ENCODE measurements at places on chromosomes 5 and 9. TPM values are rescaled to one million over a fixed set of nuclear protein-coding genes. Genes with fewer than 3 reads are reported as not detected.

DNA sequence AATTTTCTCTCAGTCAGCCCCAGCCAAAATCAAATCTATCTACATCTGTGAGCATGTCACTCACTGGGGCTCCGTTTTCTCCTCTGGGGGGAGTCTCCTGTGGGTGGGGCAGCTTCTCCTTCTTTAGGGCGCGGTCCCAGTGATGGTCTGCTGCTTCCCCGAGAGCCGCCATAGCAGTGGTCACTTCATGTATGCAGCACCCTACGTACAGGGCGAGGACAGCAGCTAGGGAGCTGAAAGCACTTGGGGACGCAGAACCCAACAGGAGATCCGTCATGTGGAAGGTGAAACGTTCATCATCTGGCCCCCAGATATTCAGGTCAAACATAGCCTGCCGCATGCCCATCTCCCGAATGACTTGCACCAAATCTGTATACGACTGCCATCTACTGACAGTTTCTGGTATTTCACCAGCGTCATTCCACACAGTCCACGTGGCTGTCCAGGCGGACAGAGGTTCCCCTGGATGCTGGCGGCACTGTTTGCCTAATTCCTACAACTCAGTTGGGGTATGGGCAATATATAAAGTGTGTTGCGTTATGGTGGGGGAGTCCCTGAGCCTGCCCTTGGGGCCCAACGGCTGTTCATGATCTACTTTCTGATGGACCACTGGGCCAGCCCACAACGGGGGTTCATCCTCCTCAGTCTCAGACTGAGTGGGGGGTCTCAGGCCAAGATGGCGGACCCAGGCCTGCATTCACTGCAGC, 795.0 kb downstream of the EFNA5 start:
- DNase-seq, result no peak

DNA sequence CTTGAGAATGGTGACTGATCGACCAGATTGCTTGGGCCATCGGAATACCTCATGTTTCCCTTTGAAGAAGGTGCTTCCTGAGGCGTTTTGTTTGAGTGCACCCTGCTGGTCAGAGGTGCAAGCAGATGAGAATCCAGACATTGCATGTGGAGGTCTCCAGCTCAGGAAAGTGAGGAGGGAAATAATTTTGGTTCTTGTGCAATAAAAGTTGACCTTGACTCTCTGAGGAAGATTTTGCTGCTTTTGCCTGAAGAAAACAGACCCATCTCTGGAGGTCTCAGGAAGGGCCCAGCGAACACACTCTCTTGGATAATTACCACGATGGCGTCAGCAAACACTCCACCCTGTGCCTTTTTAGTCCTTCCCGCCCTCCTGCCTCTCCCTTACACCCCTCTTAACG, 69.7 kb downstream of the GRAMD2B start:
- DNase-seq, result peak; percentile 58

DNA sequence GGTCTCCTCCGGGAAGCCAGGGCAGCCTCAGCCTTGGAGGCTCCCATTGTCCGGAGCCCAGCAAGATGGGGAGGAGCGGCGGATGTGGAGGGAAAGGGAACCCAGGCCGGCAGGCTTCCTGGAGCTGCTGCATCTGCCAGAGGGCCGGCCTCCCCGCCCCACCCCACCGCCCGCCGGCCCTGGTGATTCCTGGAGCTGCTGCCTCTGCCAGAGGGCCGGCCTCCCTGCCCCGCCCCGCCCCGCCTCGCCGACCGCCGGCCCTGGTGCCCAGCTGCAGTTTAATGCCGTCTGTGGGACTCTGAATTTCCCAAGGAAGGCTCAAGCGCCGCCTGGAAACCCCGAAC, 31.6 kb downstream of the EXD3 start:
- no peak for DNase-seq

DNA sequence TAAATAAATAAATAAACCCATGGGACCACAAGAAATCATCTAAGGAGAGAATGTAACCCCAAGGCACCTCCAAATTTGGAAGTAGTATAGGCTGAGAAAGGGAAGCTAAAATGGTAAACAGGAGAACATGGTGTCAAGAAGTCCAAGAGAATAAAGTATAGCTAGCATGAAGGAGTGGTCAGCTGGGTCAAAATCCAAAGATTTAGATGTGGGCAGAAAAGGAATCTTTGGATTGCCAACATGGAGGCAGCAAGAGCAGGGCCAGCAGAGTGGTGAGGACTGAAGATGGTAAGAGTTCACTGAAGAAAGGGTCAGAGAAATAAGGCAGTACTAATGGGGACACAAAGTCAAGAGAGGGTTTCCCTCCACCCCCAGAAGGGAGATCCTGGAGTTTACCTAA, 53.0 kb downstream of the TSSK1B start:
- DNase-seq, result no peak

DNA sequence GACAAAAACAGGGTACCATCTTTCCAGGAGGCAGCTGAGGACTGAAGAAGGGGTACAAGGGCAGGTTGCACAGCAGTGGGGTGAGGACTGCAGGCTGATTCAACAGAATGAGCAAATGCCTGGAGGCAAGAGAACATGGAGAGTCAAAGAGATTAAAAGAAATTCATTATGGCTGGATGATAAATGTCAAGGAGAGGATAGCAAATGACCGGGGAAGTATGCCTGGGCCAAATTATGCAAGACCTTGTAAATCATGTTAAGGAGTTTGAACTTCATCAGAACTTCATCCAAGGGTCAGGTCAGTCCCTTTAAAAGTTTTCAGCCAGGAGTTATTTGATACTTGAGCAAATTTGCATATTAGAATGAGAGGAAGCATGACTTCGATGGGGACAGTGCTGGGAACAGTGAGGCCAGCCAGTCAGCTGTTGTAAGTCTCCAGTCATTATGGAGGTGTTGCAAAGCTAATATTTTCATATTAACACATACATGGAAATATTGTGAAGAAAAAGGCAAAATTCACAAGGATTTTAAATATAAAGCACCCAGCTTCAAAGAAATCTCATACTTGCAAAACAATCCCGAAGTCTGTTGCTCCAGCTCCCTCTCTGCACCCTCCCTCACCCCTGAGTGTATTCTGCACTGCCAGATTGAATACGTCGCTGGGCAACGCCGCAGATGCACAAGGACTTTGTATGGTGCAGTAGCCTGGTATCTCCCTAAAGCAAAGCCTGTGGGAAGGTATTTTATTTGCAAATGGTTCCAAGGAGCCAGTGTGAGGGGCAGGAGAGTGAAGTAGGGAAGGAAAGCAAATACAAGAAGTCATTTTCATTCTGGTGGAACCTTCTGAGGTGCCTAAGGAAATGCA, 509.8 kb upstream of the TLE4 start:
- peak; percentile 22 for DNase-seq

GRCh38 chr5:130514984-130515690, 610.9 kb downstream of the CHSY3 start:
- no peak for DNase-seq

DNA sequence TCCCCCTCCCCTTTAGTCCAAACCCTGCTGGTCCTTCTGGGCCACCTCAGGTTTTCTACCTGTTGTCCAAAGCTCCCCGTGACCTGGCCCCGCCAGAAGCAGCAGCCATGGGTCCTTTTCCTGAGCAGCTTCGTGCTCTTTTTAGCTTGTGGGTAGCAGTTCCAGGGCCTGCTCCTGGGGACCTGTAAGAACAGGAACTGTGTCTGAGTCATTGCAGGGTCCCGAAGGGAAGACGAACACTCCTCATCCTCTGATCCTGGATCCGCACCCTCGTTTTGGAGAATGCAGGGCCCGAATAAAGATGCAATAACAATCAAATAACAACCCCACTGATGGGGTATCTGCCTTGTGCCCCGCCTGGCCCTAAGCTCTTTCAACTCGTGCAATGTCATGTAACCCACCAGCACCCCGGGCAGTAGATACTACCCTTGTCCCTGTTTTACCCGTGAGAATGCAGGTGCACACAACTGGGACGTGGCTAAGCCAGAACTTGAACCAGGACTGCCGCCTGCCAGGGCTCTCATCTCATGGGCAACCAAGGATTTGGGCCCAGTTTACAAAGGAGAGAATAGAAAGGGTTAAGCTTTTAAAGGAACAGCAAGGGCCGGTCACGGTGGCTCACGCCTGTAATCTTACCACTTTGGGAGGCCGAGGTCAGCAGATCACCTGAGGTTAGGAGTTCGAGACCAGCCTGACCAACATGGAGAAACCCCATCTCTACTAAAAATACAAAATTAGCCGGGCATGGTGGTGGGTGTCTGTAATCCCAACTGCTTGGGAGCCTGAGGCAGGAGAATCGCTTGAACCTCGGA, 33.2 kb downstream of the NEK6 start:
- DNase-seq, result no peak

GRCh38 chr9:76688471-76689238, 75.6 kb upstream of the PCA3 start:
- no peak for DNase-seq

DNA sequence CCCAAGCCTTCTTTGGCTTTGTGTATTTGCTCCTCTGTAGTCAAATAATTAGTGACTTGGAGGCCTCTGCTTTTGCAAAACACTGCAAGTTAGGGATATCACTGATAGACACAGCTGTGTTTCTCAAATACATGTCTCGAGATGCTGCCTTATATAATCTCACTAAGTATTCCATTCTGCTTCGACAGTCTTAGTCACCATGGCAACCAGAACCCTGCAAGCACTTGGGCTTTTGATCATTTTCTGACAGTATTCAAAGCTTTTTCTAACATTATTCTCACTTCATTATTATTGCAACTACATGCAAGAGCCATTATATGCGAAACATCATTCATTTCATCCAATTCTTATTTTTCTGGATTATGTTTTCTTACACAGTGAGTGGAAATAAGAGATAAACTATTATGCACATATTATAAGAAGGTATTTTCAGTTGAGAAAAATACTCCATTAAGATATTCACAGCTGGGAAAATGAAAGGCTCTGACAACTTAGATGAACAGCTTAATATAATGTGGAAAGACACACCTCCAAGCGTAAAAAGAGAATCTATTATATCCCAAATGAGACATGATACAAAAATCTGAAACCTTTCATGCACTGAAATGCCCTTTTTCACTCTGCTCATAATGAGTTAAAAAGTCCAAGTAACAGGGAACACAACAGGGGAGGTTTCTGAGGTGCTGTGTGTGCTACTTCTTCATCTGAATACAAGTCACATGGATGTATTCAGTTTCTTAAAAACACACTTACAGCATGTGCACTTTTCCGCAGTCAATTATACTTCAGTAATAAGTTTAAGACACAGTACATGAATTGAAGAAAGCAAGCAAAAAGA, 93.9 kb downstream of the SCAI start:
- no peak for DNase-seq

DNA sequence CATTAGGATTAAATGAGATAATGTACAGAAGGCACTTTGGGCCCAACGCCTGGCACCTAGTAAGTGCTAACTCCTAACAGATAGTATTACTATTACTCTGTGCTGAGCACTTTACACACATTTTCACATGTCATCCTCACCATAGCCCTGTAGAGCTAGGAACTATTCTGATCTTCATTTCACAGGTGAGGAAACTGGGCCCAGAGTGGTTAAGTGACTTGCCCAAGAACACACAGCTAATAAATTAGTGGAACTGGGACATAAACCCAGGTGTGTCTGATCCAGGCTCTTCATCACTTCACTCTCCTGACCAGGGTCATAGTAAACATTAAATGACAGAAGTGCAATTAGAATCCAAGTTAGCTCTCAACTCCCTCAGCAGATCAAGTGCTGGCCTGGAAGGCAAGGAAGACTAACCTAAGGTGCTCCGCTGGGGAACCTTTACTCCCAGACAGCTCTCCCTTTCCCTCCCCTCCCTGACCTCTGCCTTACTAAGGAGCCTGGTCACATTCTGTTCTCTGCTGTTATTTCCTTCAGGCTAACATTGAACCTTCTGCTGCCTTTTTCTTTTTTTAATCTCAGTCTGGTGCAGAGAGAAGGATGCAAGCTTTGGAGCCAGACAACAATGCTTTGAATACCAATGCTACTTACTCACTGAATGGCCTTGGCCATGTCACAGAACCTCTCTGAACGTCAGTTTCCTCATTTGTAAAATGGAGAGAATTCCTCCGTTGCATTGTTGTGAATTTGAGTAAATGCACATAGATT, 4.1 kb upstream of the ADRA1B start:
- DNase-seq, result no peak

DNA sequence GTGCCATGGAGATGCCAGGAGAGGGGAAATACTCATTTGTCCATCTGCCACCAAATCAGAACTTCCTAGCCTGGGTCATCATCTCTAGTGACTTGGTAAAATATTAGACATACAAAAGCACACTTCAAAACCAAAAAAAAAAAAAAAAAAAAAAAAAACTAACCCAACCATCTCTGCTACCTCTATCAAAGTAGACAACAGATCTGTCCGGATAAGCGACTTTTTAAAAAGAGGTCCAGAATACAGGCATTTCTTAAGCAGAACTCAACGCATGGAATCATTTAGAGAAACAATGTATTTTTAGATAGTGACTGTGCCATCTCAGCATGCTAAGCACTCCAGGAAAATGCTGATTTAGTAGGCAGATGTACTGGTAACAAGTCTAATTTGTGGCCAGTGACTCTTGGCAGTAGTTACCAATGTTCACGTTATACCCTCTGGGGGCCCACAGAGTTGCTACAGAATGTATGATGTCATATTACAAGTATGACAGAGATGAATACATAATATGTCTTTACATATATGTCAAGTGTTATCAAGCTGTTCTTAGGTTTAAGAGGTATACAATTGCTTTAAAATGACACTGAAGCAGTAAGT, 107.8 kb downstream of the SMIM23 start:
- DNase-seq, result no peak

DNA sequence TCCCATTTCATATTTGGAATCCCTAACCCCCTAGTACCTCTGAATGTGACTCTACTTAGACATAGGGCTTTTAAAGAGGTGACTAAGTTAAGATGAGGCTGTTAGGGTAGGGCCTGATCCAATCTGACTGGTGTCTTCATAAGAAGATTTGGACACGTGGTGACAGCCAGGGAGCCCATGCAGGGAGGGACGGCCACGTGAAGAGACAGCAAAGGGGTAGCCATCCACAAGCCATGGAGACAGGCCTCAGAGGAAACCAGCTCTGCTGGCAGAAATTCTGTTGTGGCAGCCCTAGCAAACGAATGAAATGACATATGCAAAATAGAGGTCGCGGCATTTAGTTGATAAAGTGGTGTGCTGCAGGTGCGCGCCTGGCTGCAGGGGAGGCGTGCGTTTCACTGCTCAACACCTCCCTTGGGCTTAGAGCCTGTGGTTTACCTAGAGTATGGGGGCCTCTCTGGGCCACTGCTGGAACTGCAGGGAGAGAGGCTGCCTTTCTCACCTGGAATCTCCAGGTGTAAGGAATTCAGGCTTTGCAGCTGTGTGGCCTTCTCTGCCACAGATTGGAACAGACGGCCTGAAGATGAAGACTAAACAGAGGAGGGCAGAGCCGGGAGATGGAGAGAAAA, 7.1 kb upstream of the AFAP1L1 start:
- peak; percentile 41 for DNase-seq

The LEAP2 gene
- total RNA-seq, result 1.5 TPM

The EMB gene
- 25.0 TPM for total RNA-seq

The SLC46A2 gene
- 0.66 TPM for total RNA-seq

The DOCK8 gene
- 46.5 TPM for total RNA-seq

The FSTL4 gene
- total RNA-seq, result 0.09 TPM
